Glutamatergic neuron (in vitro differentiated cells): ENCODE measurements at places on chromosomes 4 and X.

GRCh38 chr4:22739968-22740367 is 47.2 kb downstream of the GBA3 start:
- DNase-seq: no peak

DNA sequence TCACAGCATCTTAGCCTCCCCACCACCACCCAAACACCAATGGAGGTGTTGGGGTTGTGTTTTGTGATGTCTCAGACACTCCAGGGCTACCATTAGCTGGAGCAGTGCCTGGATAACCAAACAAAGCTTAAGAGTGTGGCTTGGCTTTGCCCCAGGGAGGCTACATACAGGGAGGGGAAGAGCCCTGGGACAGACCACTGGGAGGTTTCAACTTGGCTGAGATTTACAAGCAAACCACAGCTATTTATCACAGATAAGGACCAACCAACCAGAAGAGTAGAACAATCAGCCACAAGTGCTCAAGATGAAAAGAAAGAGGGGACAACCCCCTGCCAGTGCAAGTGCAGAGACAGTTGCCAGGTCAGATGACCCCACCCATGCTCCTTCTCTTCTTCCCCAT is 24.1 kb downstream of the SOX3 start:
- DNase-seq: no peak

DNA sequence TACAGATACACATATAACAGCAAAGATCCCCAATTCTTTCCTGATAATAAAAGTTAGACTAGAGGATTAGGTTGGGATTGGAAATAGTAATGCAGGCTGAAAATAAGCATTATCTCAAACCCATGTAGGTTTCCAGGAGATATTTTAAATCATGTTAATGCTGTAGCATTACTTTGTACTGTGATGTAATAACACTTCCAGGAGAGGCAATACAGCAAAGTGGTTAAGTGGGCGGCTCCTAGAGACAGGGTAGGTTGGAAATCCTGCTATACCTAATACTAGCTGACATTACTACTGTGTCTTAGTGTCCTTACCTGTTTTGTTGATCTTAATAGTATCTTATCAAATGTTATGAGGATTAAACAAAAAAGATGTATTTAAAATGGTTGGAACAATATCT is 9.6 kb downstream of the PAICS start:
- DNase-seq: no peak

GRCh38 chr4:107318078-107318477 is 282.0 kb upstream of the DKK2 start:
- no peak for DNase-seq

DNA sequence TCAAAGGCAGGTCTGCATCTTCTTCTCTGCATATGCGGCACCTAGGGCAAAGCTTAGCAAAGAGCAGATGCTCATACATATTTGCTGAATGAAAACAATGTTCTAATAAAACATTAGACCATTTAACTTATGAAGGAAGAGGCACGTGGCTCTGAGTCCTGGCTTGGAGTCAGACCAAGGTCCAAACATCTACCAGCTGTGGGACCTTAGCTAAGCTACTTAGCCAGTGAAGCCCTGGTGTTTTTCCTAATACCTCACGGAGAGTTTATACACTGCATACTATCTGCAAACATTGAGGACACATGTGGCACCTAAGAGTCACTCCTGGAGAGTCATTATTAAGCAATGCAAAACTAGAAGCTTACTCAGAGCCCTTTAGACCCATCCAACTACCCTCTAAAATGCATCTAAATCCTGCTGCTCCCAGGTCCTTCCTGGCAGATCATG is 9.0 kb downstream of the PDGFC start:
- DNase-seq: no peak

DNA sequence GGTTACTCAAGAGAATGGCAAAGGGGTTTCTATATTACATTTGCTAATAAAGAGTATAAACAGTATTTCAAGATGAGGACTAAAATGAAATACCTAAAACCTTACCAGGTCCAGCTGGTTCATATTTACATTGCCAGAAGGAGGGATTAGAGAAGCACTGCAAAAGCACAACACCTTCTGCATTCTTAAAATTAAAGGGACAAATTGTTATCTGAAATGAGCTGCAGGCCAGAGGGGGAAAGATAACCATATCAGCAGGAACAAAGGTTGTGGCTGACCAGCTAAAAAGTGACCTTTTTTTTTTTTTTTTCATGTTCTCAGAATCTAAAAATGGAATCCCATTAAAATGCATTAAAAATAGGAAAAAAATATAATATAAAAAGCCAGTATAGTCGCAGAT is 39.7 kb downstream of the AFF2 start:
- no peak for DNase-seq

- no peak for DNase-seq
Observed at GRCh38 chr4:152099061-152099425, 338.2 kb upstream of the GATB start.

DNA sequence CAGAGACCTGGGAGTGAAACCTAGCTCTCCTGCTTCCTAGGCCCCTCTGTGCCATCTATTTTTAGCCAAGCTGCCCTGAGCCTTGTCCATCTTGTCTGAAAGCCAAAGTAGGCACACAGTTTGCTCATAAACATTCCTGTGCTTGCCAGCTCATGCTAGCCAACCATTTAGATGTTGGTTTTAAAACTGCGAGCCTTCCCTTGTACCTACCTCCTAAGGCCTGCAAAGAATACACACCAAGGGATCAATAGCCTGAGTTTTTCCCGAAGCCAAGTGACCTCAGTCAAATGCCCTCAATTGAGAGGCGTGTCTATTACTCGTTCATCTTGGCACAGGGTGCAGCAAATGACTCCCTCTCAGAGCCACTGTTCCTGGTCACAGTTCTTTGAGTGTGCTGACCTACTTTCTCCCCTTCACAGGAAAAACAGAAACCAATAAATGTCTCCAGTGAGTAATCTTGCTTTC is 48.5 kb downstream of the ZCCHC12 start:
- DNase-seq: no peak

DNA sequence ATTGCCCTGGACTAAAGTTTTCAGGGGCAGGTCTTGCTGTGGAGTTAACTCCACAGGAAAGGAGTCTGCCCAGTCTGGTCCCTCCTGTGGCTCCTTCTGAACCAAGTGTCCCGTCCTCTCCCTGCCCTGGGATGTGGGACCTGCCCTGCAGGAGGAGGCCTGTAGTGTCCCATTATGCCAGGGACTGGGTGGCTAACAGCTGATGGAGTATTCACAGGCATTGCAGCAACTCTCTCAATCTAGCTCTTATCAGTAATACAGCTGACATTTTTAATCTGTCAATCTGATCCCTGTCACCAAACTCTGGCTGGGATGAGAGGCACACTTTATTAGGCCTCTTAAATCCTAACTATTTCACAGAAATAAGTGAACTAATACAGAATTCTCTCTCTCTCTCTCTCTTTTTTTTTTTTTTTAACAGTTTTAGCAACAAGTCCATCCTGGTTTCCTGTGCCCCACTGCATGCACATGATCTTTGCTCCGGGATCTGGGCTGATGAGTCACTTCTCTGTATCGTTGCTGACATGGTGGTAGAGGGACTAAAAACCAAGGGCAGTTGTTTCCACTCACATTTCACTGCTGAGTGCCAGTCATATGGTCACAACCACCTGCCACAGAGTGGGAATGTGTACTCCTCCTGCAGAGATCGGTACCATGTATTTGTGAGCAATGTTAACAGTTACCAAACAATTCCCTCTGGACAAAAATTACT is 39.1 kb downstream of the HAND2 start:
- no peak for DNase-seq

- no peak for DNase-seq
Observed at GRCh38 chr4:13536607-13537006, 7.7 kb downstream of the NKX3-2 start.

DNA sequence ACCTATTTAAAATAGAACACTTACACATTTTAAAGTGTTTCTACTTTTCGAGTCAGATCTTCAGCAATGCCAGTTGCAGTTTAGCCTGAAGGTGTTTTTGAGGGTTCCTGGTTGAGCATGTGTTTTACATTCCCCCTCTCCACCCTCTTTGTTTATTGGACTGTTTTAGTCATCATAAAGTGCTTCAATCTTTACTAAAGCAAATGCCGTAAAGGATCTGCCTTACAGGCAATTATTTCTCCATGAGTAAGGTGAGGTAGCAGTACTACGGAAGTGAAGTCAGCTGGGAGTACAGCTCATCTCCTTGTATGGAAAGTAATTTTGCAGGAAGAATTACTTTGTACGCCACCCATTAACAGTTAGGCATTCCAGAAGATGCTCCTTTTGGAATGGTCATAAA is 36.9 kb downstream of the PDLIM5 start:
- no peak for DNase-seq

DNA sequence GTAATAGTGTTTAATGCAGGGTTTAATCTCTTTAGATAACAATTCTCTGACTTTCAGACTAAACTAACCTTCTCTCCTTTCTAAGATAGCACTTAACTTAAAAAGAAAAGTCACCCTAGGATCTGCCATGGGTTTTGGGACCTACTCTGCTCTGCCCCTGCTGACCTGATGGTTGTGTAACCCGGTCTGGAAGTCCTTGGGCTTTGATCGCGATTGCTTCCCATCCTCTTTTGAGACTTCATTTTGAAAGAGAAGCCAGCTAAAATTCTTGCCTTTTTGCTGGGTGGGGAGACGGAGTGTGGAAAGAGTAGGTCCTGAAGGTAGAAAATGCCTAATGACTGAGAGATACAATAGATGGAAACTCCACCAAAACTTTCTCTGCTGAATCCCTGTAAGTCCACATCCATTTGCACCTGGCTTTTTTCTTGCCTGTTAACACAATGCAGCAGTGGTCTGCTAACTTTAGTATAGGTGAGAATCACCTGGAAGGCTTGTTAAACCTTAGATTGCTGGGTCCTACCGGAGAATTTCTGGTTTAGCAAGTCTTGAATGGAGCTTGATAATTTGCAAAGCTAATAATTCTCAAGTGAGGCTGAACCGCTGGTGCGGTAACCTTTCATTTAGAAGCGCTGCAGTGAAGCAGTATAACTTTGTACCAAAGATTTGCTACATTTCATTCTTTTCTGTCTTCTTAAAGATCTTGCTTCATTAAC is 45.6 kb upstream of the CCSER1 start:
- no peak for DNase-seq

DNA sequence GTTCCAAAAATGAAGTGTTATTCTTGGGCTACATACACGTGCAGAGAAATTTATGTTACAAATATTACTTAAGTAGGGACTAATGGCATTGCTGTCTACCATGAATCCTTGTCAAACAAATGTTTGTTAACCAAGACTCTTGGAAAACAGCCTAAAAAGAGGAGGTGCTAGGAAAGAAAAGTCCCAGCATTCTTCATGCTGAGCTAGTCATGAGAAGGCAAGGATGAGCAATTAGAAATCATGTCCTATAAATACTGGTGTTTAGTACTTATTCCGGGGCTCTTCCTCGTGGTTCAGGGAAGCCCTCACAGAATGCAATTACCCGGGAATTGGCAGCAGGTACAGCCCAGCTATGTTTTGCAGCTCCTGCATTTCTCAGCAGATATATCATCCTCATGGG is 378.1 kb upstream of the FTHL17 start:
- DNase-seq: no peak

DNA sequence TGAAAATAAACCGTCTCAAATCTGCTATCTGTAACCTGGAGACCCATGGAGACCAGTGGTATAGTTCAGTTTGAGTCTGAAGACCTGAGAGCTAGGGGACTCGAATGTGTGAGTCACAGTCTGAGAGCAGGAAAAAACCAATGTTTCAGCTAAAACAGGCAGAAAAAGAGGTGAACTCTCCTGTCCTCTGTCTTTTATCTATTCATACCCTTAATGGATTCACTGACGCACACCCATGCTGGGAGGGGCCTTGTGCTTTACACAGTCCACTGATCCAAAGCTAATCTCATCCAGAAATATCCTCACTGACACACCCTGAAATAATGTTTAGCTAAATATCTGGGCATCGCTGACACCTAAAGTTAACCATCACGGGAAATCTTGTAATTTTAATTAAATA is 297.9 kb downstream of the GPM6A start:
- DNase-seq: no peak

DNA sequence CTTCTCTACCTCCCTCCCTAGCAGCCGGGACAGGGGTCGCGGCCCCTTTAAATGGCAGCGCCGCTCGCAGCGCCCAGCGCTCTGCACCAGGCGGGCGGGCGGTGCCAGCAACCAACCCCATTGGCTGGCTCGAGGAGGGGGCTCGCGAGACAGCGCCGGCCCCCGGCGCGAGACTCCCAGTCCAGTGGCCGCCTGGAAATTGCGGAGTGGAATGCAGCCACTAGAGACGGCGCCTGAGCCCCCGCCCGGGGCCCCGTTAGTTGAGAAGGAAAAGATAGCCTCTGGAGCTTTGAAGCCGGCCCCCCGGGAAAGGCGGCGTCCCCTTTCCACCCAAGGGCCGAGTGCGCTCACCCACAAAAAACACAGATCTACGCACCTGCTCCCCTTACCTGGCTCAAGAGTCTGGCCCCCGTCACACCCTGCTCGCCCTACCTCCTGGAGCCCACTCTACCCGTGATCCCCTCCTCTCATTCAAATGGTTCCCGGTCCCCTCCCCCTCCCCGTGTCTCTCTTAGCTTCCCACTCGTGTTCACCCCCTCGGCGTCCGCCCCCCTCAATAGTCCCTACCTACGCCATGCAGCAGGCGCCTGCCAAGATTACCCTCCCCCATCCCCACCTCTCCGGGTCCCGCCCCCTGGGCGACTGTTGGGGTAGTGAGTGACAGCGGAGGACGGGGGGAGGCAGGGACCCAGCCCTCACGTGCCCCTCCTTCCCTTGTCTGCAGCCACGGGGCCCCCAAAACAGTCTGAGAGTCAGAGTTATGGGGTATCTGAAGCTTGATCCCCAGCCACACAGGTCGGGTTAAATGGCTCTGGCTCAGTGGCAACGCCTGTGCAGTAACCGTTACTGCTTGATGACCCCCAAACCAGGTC is at the start of gene ZMYM3:
Gene ZMYM3 (minus strand): TSS at position 49 of the 872 bp plus-strand sequence. CDS start 885 bp downstream, outside the sequence.
- DNase-seq: peak; percentile 88

GRCh38 chr4:139889264-139889663 is 223.6 kb downstream of the MGST2 start:
- DNase-seq: no peak

GRCh38 chrX:506341-506740 is 119.6 kb upstream of the PPP2R3B start:
- no peak for DNase-seq

DNA sequence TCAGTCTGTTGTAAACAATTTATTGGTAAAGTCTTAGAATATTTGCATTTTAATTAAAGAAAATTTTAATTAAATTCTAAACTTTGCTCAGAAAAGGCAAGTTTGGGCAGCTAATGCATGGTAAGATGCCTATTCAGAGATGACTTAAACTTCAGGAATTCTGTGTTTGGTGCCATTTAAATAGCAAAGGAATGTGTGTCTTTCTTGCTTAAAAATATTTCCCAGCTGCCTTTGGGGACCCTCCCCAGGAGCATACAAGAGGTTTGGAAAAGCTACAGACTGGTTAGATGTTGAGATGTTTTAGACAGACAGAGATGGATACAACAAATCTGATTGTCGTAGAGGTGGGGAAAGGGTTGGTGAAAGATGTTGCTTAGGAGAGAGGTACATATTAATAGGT is 36.5 kb downstream of the AFF2 start:
- DNase-seq: no peak
